NCI-H774 (cell line): ENCODE measurements at places on chromosomes 7 and 10.

DNA sequence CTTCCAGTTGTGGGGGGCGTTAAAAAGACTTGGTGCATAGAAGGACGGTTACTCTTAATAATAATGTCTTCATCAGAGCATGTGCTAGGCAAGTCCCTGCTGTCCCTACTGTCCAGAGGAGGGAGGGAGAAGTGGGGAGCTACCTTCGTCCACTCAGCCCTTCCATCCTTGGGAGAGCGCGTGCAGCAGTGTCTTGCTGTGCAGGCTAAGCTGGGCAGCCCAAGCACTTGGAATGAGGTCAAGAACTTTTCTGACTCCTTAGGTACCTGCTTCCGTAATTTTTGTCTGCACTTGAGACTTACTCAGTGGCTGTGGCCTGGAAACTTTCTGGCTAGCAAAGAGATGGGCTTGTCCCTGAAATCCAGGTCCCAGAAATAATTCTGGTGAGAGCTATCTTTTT lies 265.9 kb upstream of the SORCS1 start:
- no peak for DNase-seq

- DNase-seq = no peak
These were observed 150.4 kb upstream of the PRPS1L1 start for GRCh38 chr7:18177815-18178660.

DNA sequence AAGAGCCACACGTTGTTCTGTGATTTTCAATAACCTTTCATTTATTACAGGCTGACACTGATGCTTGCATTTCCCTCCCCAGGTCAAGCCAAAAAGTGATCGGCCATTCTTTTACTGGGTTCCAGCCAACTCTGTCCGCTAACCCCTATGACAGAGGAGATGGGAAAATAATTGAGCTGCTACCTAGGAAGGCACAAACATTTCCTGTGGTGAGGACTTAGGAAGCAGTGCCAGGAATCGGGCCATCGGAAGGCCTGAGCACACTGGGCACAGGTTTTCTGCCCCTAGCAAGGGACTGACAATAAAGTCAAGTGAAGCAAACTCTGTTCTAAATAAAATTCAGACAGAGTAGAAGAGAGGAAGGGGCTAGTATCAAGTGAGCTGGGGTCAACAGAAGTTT lies 313.0 kb upstream of the AOAH start:
- no peak for DNase-seq

DNA sequence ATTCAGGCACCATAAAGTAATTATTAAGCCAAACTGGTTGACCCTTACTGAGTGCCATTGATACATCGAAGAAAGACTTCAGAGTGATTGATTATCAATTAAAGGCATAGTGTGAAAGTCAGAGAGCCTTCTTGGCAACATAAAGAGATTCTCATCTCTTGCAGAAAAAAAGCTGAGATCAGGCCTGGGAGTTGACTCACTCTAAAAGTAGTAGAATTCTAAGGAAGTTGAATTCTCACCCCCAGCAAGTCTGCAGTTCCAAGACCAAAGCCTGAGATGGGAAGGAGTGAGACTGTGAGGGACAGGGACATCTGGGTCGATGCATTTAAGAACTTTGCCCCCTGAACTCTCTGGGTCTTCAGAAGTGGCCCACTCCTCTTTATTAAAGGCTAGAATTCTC lies 21.6 kb upstream of the ERCC6 start:
- DNase-seq = no peak

DNA sequence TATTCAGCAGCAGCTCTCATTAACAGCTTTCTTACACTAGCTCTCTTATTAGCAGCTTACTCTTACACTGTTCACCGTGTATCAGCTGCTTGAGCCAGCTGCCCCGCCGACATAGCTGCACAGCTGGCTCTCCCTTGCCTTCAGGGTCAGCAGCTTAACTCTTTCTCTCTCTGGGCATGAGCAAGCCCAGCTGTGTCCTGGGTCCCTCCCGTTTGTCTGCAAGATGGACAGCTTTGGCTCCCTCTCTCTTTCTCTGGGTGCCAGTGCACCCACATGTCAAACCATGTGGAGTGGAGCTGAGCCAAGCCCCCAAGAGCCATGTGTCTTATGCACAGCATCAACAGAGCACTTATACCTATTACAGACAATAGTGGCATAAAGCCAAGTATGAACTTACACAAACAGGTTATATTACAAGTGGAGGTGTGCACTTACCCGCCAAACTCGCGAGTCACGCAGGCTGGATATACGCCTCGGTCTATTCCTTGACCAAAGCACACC lies 35.7 kb upstream of the MTPAP start:
- DNase-seq = peak; percentile 7

GRCh38 chr10:117264782-117265181 lies 23.9 kb downstream of the SLC18A2 start:
- DNase-seq = no peak

DNA sequence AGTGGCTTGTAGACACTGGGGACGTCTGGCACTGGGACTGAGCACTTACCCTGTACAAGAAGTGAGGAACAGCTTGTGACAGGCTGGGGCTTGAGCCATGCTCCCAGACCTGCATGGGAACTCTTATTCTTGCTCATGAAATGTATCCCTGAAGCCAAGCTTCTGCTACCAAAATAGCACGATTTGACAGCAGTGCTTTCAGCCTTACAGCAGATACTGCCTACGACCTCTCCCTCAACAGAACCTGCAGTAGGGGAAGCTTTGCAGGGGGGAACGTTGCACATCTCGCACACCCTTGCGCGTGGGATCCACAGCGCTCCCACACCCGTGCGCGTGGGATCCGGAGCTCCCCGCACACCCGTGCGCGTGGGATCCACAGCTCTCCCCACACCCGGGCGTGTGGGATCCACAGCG lies 88.0 kb downstream of the CREM start:
- no peak for DNase-seq

DNA sequence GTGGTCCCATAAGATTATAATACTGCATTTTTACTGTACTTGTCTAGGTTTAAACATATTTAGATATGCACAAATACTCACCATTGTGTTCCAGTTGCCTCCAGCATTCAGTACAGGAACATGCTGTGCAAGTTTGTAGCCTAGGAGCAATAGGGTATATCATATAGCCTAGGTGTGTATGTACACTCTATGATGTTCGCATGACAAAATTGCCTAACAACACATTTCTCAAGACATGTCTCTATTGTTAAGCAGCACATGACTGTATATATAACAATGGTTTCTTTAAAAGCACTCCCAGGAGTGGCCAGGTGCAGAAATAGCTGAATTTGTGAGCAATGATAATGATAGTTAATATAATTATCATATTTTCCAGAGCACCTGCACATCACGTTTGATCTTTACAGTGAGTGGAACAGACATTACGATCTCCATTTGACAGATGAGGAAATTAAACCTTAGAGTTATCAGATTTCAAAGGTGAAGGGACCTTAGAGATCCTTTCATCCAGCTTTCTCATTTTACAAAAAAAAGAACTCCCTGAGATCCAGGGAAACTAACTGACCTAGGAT lies 99.2 kb upstream of the PDCD4 start:
- DNase-seq = no peak

DNA sequence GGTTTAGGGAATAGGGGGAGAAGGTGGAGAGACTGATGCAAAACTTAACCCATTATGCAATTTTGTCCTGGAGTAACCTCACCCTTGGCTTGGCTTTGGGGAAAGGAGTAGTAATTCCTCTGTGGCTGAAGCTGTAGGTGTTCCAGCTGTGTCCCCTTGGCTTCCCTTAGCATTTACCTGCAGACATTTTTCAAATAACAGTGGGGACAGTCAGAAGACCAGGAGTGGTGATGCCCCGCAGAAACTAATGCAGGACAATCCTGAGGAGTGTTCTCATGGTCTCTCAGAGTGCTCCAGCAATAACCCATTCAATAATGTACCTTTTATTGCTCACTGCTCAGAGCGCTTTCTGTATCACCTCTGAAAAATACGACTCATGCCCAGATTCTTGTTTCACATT lies 282.1 kb downstream of the ZEB1 start:
- no peak for DNase-seq

DNA sequence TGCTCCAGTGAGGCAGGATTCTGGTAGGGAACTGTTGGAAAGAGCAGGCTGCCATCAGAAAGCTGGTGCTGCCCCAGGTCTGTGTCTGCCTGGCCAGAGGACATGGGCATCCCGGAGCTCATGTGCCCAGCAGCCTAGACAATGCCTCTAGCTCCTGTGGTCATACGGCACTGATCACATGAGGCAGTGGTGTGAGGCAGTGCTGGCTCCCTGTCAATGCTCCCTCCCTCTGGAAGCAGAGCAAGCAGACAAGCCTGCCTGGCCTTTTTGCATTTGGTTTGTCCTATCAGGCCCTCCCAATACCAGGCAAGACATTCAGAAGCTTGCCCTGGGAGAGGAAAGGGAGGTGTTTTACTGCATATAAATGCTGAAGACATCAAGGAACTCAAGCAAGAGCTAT lies 19.5 kb upstream of the MMP21 start:
- no peak for DNase-seq

DNA sequence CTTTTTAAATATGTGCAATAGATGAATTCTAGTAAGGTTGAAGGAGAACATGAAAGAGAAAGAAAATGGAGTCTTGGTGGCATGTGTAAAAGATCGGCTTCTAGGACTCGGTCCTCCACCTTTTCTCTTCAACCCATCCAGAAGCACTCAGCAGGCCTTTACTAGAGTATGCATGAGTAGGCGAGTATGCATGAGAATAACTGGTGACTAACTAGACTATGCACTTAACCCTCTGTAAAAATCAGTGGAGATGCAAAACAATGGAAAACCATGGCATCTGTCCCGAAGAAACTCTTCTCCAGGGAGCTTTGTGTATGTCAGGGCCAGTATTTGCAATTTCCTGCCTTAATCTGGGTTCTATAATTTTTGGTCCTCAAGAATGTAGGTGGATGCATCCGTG lies 40.0 kb upstream of the GRB10 start:
- no peak for DNase-seq

GRCh38 chr7:55252386-55252785 lies 112.8 kb upstream of the LANCL2 start:
- no peak for DNase-seq

DNA sequence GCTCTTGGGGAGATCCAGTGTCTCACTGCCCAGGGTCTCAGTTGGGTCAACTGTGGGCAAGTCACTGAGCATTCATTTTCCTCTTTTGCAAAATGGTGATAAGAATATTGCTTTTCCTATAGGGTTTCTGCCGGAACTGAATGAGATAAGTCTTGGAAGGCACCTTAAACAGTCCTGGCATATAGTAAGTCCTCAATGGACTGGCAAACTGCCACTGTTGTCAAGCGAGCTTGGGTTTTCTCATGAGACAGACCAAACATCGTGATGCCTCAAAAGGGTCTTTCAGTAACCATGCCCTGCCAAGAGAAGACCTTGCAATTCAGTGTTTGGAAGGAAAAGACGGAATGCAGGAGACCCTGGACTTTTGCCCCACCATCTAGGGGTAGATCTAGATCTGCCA lies 251.5 kb downstream of the WDR11 start:
- DNase-seq = no peak

GRCh38 chr10:125560947-125561346 lies 122.0 kb downstream of the TEX36 start:
- DNase-seq = no peak

GRCh38 chr10:86106616-86107015 lies 260.0 kb downstream of the GRID1 start:
- DNase-seq = no peak

GRCh38 chr7:54944179-54944578 lies 74.6 kb upstream of the EGFR start:
- no peak for DNase-seq

DNA sequence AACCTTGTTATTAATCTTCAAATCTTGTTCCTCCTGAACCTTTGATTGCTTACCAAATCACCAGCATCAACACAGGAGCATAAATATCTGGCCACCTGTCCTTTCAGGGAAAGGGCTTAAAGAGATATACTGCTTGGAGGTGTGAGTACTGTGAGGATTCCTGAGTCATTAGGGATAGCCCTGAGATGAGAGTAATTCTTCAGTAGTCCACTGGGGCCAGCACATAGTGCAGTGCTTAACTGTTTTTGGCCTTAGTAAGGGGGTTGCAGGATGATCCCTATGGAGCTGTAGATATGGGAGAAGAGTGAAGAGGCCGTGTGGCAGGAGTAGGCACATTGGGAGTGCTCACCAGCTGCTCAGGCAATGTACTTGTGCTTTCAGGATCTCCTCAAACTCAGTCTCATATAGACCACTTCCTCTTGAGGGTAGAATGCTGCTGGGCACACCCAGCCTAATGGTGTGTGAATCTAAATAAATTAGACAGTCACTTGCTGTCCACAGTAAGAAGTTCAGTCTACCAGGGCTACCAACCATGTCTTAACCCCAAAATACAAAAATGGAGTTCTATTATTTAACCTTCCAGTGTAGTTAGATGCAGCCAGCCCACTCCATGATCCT lies 26.5 kb upstream of the GPR141 start:
- no peak for DNase-seq

DNA sequence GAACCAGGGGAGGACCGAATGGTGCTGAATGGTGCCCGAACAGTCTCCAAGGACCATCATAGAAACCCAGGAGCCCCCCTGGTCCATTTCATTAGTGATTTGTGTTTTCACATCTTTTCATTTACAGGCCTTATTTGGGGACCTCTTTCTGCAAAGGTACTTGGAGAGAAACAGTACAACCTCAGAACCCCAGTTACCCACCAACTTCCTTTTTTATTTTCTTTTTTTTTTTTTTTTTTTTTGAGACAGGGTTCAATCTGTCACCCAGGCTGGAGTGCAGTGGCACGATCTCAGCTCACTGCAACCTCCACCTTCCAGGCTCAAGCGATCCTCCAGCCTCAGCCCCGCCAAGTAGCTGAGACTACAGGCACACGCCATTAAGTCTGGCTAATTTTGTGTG lies 13.0 kb upstream of the ELN start:
- no peak for DNase-seq

GRCh38 chr10:113967126-113967525 lies 76.5 kb upstream of the ADRB1 start:
- no peak for DNase-seq

GRCh38 chr7:140719721-140720120 lies 23.2 kb downstream of the NDUFB2 start:
- DNase-seq = no peak

DNA sequence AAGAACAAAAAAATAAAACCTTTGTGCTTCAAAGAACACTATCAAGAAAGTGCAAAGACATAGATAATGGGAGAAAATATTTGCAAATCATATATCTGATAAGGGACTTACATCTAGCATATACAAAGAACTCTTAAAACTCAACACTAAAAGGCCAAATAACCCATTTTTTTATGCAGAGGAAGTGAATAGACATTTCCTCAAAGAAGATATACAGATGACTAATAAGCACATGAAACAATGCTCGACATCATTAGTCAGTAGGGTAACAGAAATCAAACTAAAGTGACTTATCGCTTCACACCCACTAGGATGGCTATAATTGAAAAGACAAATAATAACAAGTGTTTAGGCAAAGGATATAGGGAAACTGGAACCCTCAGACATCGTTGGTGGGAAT lies 78.0 kb downstream of the MALSU1 start:
- DNase-seq = no peak

GRCh38 chr7:148962440-148962822 lies 65.9 kb downstream of the PDIA4 start:
- no peak for DNase-seq
